K562 (cell line): ENCODE measurements at places on chromosomes 2 and 18.

DNA sequence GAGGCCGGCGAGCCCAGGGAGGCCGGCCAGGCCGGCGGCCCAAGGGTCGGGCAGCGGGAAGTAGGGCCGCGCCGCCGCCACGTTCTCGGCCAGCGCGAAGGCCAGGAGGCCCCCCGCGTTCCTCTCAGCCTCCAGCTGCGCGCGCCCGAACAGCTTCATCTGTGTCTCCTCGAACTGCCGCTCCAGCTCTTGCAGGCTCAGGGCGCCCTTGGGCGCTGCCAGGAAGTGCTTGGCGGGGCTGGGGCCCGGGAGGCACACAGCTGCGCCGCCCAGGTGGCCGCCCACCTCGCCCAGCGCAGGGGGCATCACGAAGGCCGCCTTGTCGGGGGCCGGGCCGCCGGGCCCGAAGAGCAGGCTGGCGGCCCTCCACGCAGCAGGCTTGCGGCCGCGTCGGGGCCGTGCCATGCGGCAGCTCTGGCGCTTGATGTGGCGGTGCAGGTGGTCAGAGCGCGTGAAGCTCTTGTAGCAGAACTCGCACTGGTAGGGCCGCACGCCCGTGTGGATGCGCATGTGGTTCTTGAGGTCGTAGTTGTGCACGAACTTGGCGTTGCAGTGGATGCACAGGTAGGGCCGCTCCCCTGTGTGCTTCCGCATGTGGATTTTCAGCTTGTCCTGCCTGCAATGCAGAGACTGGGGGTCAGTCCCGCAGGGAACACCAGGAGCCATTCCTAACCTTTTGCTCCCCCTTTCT is 99.0 kb upstream of the SMAD2 start:
- no peak for DNase-seq

GRCh38 chr18:62521593-62521992 is 1.2 kb upstream of the ZCCHC2 start:
- peak; percentile 46 for DNase-seq

DNA sequence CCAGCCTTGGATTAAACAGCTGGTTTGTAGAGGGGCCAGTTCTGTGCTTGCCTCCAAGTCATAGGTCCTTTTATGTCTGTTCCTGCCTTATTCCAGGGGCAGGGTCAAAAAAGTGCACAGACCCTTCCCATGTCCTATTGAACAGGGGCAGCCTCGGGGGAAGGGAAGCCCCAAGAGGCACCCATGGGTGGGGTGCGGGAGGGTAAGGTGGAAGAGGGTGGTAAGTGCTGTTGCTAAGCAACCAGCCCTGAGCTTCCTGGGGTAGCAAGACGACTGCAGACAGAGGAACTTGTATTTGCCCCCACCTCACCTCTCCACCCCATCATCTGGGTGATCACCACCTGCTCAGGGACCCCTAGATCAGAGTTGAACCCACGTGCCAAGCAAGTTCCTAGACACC is 7.7 kb downstream of the DNMT3A start:
- no peak for DNase-seq

DNA sequence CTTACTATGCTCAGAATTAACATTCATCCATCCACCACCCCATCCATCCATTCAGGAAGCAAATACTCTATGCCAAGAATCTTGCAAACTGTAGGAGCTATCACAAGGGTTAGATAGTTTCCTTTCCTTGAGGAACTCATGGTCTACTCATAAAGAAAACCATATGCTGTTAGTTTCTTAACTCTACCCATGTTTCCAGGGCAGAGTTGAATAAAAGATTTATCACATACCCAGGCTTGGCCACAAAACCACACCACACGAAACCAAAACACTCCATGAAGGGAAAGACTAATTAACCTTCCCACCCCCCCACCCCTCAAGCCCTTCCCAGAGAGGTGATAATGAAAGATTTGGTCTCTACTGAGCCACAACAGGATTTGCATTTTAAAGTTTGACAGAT is 23.7 kb upstream of the MSGN1 start:
- no peak for DNase-seq

DNA sequence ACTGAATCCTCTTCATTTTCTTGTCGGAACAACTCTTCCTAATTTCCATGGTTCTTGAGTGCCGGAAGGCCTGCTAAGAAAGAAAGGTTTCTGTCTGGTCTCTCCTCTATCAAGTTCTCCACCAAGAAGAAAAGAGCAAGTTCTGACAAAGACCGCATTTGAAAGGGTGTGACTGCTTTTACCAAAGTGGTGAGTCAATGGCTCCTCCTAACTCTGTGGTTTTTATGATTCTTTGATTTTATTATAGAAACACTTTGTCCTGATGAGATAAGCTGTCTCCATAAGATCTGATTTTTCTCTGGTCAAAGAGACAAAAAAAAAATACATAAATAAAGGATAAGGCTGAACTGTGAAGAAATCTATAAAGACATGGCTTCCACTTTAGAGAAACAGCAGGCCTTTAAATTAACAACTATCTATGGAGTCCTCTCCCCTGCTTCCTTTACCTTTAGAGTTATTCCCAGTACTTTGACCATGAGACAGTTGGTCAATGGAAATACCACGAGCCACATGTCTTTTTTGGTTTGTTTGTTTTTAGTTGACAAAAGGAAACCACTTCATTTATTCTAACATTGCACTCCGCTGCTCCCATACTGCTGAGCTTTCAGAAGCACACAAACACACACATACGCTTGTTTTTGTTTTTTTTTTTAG is 67.7 kb downstream of the REL start:
- DNase-seq: no peak

GRCh38 chr2:219662566-219662965 is 35.1 kb downstream of the SLC4A3 start:
- DNase-seq: no peak

DNA sequence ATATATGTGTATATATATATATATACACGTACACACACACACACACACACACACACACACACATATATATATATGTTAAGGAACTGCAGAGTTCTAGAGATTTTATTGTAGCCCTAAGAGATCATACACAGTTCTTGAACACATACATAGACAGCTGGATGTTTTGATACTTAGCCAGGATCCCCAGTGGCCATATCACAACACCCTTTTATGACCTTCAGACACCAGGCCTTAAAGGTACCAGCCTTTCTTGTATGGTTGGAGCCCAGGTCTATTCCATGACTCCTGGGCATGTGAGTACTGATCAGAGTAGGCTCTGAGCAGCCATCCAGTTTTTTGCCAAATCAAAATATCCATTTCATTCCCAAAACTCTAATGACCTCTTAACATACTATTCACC is 138.3 kb downstream of the MYO1B start:
- DNase-seq: no peak

DNA sequence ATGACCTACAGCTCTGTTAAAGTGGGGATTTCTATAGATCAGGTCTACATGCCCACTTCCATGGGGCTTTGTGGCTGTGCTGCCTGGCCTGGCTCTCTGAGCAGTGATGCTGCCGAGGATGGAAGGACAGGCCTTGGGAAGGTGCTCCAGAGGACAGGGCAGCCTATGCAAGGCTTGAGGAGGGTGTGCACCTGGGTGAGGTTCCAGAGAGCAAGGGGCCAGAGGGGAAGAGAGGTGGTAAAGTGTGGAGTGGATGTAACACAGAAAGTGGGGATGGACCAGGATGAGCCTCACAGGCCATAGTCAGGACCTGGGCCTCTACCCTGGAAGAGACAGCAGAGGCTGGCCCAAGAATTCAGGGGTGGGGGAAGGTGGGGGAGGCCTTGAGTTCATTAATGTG is 826.4 kb downstream of the DCDC2C start:
- no peak for DNase-seq

DNA sequence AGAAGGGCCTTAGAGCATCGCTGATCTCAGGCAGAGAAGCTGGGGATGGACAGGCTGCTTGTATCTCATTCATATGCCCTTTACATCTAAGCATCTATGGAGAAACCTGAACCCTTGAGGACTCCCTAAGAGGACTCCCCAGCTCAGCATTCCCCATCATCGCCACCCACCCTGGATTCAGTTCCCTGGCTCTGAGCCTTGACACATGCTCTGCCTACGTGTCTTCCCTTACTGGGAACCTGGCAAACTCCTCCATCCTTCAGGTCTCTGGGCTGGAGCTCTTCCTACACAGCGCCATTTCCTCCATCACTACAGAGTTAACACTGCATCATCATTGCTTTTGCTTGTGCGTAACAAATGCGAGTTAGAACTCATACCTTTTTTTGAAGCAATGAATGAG is 31.2 kb upstream of the OTOF start:
- DNase-seq: no peak

DNA sequence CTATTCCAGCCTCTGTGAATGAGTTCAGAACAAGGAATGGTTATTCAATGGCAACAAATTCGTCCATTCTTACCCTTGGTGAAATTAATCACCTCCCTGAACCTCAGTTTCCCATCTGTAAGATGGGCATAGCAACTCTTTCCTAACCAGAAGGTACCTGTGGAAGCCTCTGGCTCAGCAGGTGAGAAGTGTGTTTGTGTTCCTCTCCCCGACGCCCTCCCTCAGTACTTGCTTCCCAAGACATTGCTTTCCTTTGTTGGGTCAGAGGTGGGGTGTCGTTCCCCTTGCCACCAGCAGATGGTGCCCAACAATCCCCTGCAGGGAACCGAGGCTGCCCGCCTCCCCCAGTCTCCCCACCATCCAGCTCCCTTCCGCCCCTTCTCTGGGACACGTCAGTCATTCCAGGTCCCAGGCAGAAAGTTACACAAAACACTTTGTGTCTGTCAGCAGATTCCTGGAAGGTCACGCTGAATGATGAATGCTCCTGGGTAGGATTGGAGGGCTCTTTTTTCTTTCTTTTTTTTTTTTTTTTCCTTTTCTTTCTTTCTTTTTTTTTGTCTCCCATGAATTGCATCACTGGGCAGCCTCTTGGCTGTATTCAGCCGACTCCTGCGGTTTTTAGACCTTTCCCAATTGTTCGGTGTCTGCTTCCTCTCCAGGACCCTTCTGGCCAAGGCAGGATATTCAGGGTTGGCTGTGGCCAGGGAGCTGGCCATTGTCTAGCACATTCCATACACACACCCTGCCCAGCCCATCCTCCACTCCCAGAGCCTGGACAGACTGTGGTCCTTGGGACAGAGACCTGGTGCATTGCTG is 117.3 kb downstream of the LPIN1 start:
- peak; percentile 89 for DNase-seq

DNA sequence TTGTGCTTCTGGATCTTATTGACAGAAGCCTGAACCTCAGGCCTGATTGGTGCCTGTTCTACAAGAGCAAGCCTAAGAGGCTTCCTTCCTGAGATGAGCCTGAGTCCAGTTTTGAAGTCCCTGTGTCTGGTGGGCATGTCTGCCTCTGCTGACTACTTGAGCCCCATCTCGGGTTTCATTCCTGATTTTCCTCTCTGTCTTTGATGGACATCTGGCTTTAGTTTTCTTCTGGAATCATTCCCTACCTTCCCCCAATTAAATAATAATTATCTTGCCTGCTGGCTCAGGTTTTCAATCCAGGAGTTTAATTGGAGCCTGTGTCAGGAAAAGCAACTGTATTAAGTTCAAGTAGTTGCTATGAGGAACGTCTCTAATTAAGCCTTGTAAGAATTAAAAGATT is 135.5 kb upstream of the MC4R start:
- DNase-seq: no peak

DNA sequence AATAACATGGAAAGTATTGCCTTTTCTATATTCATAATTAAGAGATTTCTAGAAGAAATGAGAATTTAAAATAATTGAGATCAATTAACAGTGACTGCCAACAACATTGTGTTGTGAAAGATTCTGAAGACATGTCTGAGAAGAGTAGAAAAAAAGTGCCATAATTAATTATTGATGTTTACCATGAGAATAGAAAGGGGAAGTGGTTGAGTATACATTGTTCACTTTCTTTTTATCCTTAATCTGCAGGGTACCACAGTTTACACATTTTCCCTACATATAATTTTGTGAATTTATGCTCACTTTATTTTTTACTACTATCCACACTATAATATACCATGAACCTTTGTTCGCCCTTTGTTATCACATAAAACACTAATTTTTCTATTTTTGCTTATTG is 47.1 kb upstream of the UBE2E3 start:
- no peak for DNase-seq

DNA sequence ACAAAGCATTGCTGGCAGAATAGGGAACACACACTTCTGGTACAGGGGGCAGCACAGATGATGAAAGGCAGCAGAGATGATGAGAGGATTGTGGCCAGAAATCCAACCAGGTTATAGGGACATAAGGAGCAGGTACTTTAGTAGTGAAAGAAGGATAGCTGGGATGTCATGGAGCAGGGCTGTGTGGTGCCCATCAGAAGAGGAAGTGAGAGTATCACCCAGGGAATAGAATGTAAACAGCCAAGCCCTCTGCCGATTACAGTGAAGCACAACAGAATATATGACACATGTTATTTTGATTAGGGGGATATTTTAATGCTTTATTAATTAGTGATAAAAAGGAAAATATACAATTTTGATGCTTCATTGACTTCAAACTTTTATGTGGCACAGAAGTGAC is 883.4 kb upstream of the CDH2 start:
- no peak for DNase-seq

DNA sequence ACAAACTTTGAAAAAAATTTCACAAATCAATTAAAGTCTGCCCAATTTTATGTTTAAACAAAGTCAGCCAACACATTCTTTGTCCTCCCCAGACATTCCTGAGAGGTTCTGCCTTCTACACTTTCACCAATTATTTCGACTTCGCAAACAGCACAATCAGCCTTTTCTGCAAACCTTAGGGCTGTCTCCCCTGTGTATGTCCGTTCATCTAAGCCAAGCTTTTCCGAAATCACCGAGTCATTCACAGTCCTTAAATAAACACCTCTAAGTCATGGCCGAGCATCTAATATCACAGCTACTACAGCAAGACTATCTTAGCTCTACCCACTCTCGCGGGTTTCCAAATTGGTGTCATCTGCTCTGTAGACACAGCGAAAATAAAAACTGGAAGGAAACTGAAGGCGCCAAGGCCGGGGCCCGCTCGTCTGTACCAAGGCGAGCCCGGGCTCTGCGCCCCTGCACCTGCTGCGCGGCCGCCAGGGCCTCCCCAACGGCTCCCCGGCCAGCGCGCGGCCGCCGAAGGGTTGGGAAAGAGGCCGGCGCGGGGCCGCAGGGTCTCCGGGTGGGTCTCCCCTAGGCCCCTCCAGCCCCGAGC is 730 bp downstream of the ODC1 start:
- DNase-seq: no peak

GRCh38 chr2:189092936-189093335 is 86.6 kb downstream of the COL5A2 start:
- no peak for DNase-seq

DNA sequence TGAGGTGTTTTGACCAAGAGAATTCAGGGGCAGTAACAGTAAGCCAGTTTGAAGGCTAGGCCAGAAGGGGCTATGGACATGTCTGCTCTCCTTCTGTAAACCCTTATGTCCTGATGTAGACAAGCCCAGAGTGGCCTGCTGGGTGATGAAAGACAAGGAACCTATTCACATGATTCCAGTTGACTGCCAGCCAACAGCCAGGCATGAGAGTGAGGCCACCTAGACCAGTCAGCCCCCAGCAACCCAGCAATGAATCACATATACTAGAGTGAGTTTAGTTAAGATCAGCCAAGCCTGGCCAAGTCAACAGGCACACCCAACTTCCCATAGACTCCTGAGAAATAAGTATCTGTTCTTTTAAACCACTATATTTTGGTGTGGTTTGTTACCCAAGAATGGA is 1889.7 kb upstream of the CELF4 start:
- DNase-seq: no peak

GRCh38 chr2:232421189-232421785 is 14.6 kb downstream of the ALPG start:
- no peak for DNase-seq
